NCI-H2081 treated with DMSO at 0.1 percent for 48 hours (cell line): ENCODE measurements at places on chromosomes 12 and 14.

- no peak for DNase-seq
Observed at GRCh38 chr12:31217356-31218130, 108.4 kb downstream of the SINHCAF start.

- no peak for DNase-seq
Observed at GRCh38 chr12:115212356-115212755, 528.4 kb upstream of the TBX3 start.

- no peak for DNase-seq
Observed at GRCh38 chr14:75134644-75135043, 7.8 kb upstream of the NEK9 start.

GRCh38 chr14:53124786-53125185, 28.3 kb downstream of the DDHD1 start:
- DNase-seq, result no peak

- no peak for DNase-seq
Observed at GRCh38 chr14:101743701-101744100, 17.8 kb upstream of the PPP2R5C start.

- no peak for DNase-seq
Observed at GRCh38 chr12:31035967-31036665, 37.5 kb upstream of the DDX11 start.

GRCh38 chr14:75702616-75703261, 41.7 kb downstream of the TTLL5 start:
- no peak for DNase-seq

- DNase-seq, result no peak
Observed at GRCh38 chr12:68560851-68561422, 49.8 kb upstream of the RAP1B start.

- DNase-seq, result no peak
Observed at GRCh38 chr12:38919191-38919590, 13.8 kb upstream of the CPNE8 start.

DNA sequence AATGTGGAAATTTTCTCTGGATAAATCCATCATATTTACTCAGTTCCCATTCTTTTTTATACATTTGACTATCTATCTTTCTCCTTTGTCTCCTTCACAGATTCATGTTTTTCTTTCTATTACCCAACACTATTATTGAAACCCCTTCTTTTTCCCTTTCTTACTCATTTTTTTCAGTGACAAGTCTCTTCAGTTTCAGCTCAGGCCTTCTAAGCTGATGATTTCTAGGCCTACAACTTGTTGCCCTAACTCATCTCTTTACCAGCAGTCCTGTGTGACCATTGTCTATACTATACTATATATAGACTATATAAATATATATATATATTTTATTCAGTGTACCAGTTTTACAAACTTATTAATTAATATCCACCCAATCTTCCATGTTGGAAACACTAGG, 31.8 kb downstream of the SLC16A7 start:
- no peak for DNase-seq

DNA sequence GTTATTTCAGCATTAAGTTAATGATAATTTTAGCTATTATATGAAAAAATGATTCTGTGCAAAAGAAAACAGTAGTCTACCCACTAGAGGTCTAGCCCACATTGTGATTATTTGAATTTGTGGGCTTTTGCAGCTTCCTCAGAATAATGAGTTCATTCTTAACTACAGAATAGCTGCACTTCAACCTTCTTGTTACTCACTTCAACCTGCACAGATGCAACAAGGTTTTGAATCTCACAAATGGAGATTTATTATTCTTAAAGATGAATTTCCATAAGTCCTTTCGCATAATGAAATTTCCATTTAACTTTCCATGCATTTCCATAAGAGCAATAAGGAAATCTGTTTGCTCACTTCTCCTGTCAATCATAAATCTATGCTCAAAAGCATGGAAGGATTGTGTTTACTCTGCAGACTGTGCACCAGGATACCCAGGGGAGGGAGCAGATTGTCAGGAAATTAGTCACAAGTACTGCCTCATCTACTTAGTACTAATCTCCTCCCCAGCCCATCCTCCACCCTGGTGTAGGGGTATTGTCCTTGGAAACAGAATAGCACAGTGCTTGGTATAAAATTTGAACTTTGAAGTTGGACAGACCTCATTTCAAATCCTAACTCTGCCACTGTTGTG, 24.1 kb downstream of the PTGER2 start:
- DNase-seq, result no peak

DNA sequence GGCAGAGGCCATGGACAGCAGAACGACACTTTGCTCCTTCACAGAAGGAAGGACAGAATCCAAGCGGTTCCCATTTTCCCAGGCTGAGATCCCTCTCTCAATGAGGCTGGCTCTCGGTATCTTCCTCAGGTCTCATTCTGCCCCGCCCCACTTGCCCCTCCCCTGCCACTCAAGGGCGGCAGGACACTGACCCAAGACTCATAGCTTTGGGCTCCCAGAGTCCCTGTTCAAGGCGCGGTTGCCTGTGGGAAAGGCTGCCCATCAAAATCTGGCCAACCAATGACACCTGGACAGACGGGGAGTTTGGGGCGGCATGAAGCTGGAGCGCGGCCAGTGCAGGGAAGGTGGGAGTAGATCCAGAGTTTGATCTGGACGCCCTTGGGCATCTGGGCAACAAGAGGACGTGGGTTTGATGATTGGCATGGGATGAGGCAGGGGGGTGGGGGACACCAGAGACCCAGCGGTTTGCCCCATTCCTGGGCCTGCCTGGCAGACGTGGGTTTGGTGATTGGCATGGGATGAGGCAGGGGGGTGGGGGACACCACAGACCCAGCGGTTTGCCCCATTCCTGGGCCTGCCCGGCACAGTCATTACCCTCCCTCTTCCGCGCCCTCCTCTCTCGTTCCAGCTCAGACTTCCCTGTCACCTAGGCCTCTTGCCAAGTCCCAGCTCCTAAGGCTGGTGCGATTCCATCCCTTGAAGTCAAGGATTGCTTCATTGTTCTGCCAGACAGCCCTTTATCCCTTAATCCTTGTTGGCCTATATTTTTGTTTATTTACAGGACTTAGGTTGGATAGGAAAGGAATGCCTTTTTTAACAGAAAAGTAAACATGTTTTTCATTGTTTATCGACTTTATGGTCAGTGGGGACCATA, 92.1 kb downstream of the NINJ2 start:
- DNase-seq, result no peak

- DNase-seq, result no peak
Observed at GRCh38 chr12:41356181-41356580, 168.1 kb downstream of the PDZRN4 start.

- no peak for DNase-seq
Observed at GRCh38 chr14:34722723-34723545, 8.5 kb upstream of the CFL2 start.

GRCh38 chr12:3168223-3169221, 91.3 kb downstream of the TSPAN9 start:
- DNase-seq, result no peak

- DNase-seq, result no peak
Observed at GRCh38 chr12:31479516-31480210, 111.3 kb downstream of the DENND5B start.

DNA sequence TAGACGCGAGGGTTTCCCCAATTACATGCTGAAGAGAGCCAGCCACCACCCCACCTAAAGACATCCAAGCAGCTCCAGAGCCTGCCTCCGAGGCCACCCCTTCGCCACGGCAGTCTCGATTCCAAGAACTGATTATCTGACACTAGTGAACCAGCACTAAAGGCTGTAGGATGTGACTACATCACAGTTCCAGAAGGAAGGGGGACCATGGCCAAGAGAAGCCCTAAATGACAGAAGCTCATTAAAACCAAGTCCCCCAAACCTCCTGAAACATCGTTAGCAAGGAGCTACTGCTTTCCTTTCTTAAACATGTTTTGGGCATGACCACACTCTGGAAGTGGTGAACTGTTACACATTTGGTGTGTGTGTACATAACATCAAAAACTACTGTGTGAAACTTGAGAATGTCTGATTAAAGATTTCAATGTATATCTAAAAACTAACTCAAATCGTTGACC, 88.2 kb downstream of the DUSP16 start:
- DNase-seq, result no peak

DNA sequence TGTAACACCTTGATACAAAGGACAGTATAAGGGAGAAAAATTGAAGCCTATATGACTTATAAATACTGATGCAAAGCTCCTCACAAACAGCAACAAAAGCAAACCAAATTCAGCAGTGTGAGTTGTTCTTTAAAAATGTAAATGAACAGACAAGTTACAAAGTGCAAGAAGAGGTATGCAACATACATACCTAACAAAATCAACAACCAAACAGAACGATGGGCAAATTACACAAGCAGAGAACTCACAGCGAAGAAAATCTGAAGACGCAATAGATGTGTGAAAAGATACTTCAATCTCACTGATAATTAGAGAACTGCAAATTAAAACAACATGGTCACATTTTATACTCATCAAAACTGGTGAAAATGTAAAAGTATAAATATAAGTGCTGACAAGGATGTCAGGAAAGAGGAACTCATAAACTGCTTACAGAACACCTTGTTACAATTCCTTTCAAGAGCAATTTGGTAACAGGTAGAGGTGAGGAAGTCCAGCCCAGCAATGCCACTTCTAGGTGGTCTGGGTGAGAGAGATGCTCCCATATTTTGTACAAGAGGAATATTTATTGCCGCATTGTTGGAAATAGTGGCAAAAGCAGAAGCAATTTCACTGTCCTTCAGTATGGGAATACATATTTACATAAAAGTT, 47.3 kb downstream of the CORO1C start:
- DNase-seq, result no peak

DNA sequence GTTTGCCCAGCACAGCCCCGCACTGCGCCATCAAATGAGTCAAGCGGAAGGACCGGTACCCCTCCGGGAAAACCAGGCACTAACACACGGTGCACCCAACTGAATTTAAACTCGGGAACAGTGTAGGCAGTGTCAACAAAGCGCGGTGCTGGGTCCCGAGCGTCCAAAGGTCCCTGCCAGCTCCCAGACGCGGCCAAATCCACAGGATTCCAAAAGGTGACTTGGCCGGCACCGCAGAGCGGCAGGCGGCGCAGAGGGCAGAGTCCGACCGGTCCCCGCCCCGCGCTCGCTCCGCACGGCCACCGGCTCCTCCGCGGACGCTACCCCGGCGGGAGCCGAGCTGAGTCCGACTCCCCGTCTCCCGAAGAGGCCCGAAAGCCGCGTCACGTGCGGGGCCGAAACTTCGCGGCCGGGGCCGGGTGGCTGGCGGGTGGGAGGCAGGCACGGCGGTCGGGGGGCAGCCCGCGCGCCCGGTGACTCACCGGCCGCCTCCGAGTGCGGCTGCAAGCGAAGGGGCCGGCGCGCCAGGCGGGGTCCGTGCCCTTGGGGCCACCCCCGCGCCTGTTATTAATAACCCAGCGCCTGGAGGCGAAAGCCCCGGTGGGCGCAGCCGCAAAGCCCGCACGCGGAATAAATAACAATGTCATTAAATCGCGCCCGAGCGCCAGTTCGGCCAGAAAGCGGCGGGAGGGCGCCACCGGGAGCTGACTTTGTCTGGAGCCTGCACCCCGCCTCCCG, 863 bp downstream of the DENND5B start:
- no peak for DNase-seq

GRCh38 chr12:104467346-104467837, 10.6 kb downstream of the CHST11 start:
- DNase-seq, result no peak

DNA sequence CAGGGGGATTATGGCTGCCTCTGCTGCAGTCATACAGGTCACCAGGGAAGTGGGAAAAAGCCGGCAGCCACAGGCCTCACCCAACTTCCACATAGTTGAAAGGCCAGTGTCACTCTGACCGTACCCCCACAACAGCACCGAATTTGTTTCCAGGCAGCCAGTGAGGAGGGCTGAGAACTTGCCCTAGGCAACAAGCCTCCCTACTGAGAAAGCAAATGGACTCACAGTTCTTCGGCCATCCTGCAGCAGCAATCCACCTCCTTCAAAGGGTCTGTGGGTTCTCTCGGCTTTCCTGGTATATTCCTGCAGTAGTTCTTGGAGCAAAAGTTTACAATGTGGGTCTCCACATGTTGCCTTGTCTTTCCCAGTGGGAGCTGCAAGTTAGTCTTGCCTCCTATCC, 251.3 kb downstream of the ETNK1 start:
- DNase-seq, result no peak

- DNase-seq, result no peak
Observed at GRCh38 chr14:96949594-96949993, 152.4 kb downstream of the VRK1 start.

- DNase-seq, result no peak
Observed at GRCh38 chr14:100546051-100546443, 41.2 kb downstream of the BEGAIN start.

- DNase-seq, result no peak
Observed at GRCh38 chr12:132872073-132872855, 15.1 kb downstream of the CHFR start.

- no peak for DNase-seq
Observed at GRCh38 chr14:90460136-90460535, 63.3 kb downstream of the CALM1 start.

- no peak for DNase-seq
Observed at GRCh38 chr12:96093543-96094196, 58.3 kb upstream of the LTA4H start.

DNA sequence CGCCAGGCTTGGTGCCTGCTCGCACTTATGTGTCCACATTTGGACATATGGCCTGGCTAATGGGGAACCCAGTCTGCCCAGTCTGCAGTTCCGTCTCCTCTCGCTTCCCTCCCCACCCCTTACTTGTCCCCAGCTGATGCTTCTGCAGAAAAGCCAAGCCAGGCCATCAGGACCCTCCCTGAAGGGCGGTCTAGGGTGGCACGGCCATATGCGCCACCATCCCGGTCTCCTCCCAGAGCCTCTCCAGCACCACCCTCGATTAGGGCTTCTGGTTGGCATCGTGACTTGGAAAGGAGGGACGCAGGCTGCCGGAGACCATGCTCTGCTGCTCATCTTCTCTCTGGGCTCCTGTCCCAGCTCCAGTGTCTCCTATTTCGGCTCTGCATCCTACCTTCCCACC, 54.6 kb downstream of the CALM1 start:
- DNase-seq, result no peak

DNA sequence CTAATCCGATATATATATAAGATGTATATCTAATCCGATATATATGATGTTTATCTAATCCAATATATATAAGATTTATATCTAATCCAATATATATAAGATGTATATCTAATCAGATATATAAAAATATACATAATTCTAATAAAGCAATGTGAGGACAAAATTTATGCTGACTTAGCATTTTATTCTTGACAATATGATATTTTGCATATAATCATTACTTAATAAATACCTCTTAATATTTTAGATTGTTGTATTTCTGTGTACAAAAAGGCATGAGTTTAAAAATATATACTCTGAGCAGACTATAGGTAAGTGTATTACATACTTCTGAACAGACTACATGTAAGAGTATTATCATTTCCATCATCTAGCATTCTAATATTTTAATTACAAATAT, 18.9 kb downstream of the GLIPR1L2 start:
- DNase-seq, result no peak

GRCh38 chr12:97800561-97800960, 338.0 kb downstream of the RMST start:
- no peak for DNase-seq

GRCh38 chr12:39902821-39903220, 203.1 kb downstream of the SLC2A13 start:
- no peak for DNase-seq

DNA sequence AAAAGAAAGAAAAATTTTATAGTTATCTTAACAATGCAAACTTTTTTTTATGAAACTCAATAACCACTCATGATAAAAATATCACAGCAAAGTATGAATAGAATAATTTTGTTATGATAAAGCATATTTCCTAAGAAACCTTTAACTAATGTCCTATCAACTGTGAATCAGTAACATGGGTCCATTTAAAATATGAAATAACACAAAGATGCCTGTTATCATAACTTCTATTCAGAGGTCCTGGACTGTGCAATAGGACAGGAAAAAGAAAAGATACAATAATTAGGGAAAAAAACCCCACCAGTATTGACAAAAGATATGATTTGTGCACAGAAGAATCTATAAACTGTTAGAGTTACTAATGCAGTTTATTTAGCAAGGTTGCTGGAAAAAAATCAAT, 245.4 kb downstream of the FOXN3 start:
- DNase-seq, result no peak
